Upper lobe of right lung (tissue), 1 donor: ENCODE measurements at places on chromosomes 6 and 20. TPM values are rescaled to one million over a fixed set of nuclear protein-coding genes. Genes with fewer than 3 reads are reported as not detected.

POM121L2 gene
- total RNA-seq, result not detected

ERVFRD-1 gene
- 0.55 TPM for total RNA-seq

ZNF133 gene
- total RNA-seq, result 11.1 TPM

MOXD1 gene
- total RNA-seq, result 24.0 TPM

PDYN gene
- total RNA-seq, result not detected

SYTL3 gene
- total RNA-seq, result 8.7 TPM

OTOR gene
- total RNA-seq, result not detected

OR2H2 gene
- not detected for total RNA-seq

PAX1 gene
- total RNA-seq, result not detected

LGSN gene
- total RNA-seq, result 0.38 TPM
